ENCODE measurements at places on chromosomes 16 and 17. TPM values are rescaled to one million over a fixed set of nuclear protein-coding genes. Genes with fewer than 3 reads are reported as not detected.

The HSD17B1 gene
- total RNA-seq, result 0.12 TPM

The TAC4 gene
- not detected for total RNA-seq

GRCh38 chr16:28167730-28168129, 44.0 kb downstream of the XPO6 start:
- H3K4me3 ChIP-seq, result no peak overlapping the region
- no peak for DNase-seq
- H3K27ac ChIP-seq, result no peak overlapping the region

The KRT40 gene
- 0.33 TPM for total RNA-seq

- no peak overlapping the region for H3K4me3 ChIP-seq
- no peak for DNase-seq
- no peaks in the 10 kb centered on the region for H3K36me3 ChIP-seq
- H3K27me3 ChIP-seq, result no peaks in the 10 kb centered on the region
- no peaks in the 10 kb centered on the region for H3K4me1 ChIP-seq
These were observed 102.7 kb downstream of the CA4 start for GRCh38 chr17:60252459-60252858.

DNA sequence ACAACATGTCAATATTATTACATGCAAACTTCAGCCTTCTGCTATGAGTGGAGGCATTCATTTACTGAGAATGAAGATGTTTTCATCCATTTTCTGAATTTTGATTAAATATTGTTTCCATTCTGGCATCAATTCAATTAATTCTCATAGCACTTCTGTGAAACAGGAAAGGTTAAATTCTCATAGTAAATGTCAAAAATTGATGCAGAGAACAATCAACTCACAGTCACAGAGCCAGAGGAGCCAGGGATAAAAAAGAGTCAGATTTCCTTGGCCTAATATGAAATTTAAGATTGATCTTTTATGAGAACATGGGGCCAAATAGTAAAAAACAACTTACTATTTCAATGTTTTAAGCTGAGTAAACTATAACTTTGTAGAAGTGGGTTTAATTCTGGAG, 183.8 kb upstream of the AXIN2 start:
- no peaks in the 10 kb centered on the region for H3K27me3 ChIP-seq
- H3K4me1 ChIP-seq, result no peaks in the 10 kb centered on the region
- no peak overlapping the region for H3K4me3 ChIP-seq
- no peaks in the 10 kb centered on the region for H3K36me3 ChIP-seq
- no peak for DNase-seq
- no peak overlapping the region for H3K27ac ChIP-seq
